Activated T-cell treated with anti-CD3 and anti-CD28 coated beads, Interleukin-2, amount 50 U/mL, for 4 hours (primary cell): ENCODE measurements at places on chromosomes 1 and 21. TPM values are rescaled to one million over a fixed set of nuclear protein-coding genes. Genes with fewer than 3 reads are reported as not detected.

Gene CTPS1
- total RNA-seq = 194 TPM

Gene PCAT6
- not detected for total RNA-seq

Gene LCE2B
- total RNA-seq = not detected

Gene GOLT1A
- not detected for total RNA-seq

Gene OPTC
- not detected for total RNA-seq

Gene SLAMF9
- total RNA-seq = not detected

Gene CLCNKA
- total RNA-seq = not detected

Gene WNT4
- not detected for total RNA-seq

Gene PDZK1IP1
- not detected for total RNA-seq

Gene C1orf141
- not detected for total RNA-seq

Gene FOXO6
- total RNA-seq = 0.22 TPM

Gene HMGCS2
- 0.25 TPM for total RNA-seq

Gene C1orf87
- not detected for total RNA-seq

Gene MARCKSL1
- total RNA-seq = 33.5 TPM

Gene VSIG8
- total RNA-seq = not detected

Gene CASQ1
- not detected for total RNA-seq

Gene TADA1
- 19.3 TPM for total RNA-seq

Gene TRIM46
- 4.4 TPM for total RNA-seq

Gene PACC1
- total RNA-seq = 16.4 TPM

Gene PDC
- not detected for total RNA-seq

Gene CRNN
- total RNA-seq = not detected

Gene PCBP3
- total RNA-seq = 4.8 TPM

Gene RGS1
- total RNA-seq = 47.6 TPM

Gene HES3
- not detected for total RNA-seq

Gene ITLN1
- not detected for total RNA-seq

Gene FLAD1
- total RNA-seq = 108 TPM

Gene CFHR5
- not detected for total RNA-seq

Gene SPATA21
- not detected for total RNA-seq

Gene PODN
- total RNA-seq = 0.11 TPM

Gene PIGR
- total RNA-seq = 1.8 TPM

Gene PEX11B
- 26.3 TPM for total RNA-seq

Gene CZIB
- total RNA-seq = 42.8 TPM

Gene OR14C36
- not detected for total RNA-seq

Gene DNAI4
- 1.2 TPM for total RNA-seq

Gene PAPPA2
- total RNA-seq = not detected

Gene PRDM16
- not detected for total RNA-seq

Gene C8A
- not detected for total RNA-seq

Gene TSPAN1
- 0.37 TPM for total RNA-seq

Gene KCNJ9
- total RNA-seq = not detected

Gene OTUD7B
- 48.2 TPM for total RNA-seq

Gene KCNK1
- 1.2 TPM for total RNA-seq

Gene FAM229A
- 3.2 TPM for total RNA-seq

Gene CLCA4
- total RNA-seq = 0.05 TPM

Gene GJB4
- total RNA-seq = not detected

Gene GORAB
- 8.9 TPM for total RNA-seq

Gene CD34
- 0.05 TPM for total RNA-seq

Gene HHAT
- total RNA-seq = 0.26 TPM

Gene TTLL10
- total RNA-seq = not detected

Gene GCSAML
- total RNA-seq = 2.4 TPM

Gene KCNQ4
- 0.56 TPM for total RNA-seq
